ENCODE measurements at places on chromosomes 11 and 22. TPM values are rescaled to one million over a fixed set of nuclear protein-coding genes. Genes with fewer than 3 reads are reported as not detected.

Gene GGTLC3
- total RNA-seq: not detected

Gene TIGD3
- not detected for total RNA-seq

Gene TNNI2
- not detected for total RNA-seq

Gene GLYAT
- not detected for total RNA-seq

Gene UPK3A
- total RNA-seq: not detected

Gene FZD4
- total RNA-seq: 45.2 TPM

Gene RIMBP3C
- total RNA-seq: 0.15 TPM

Gene TRIM29
- 0.17 TPM for total RNA-seq

Gene SYCE3
- total RNA-seq: not detected

Gene SCGB2A2
- total RNA-seq: not detected

Gene UPK2
- not detected for total RNA-seq

Gene PGR
- 0.58 TPM for total RNA-seq

Gene IGLL1
- total RNA-seq: not detected

Gene RASD2
- total RNA-seq: under 0.01 TPM

Gene APLNR
- not detected for total RNA-seq

Gene GAS2
- 0.17 TPM for total RNA-seq

Gene CDCA5
- 1.2 TPM for total RNA-seq

Gene SCGB1C1
- not detected for total RNA-seq
